T-helper 2 cell treated with Interferon-gamma antibody and Interleukin-4, amounts not matched to agents 5 μg/mL and 100 μg/mL, for 36 hours (primary cell): ENCODE measurements at places on chromosomes 5 and 9.

DNA sequence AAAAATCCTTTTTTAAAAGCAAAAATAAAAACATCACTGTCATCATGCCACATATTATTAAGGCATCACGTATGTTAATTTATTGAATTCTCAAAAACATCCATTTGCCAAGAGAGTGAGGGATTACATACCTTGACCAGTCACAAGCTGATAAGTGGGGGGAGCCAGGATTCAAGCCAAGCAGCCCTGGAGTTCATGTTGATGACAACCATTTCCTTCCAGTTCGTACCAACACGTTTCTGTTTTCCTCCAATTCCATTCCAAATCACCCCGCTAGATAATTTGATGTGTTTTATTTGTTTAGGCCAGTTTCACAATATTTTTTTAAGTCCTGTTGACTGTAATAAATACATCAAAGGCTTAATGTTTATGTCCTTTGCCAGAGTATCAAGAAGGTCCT, 53.0 kb downstream of the SLC1A3 start:
- no peak for DNase-seq

DNA sequence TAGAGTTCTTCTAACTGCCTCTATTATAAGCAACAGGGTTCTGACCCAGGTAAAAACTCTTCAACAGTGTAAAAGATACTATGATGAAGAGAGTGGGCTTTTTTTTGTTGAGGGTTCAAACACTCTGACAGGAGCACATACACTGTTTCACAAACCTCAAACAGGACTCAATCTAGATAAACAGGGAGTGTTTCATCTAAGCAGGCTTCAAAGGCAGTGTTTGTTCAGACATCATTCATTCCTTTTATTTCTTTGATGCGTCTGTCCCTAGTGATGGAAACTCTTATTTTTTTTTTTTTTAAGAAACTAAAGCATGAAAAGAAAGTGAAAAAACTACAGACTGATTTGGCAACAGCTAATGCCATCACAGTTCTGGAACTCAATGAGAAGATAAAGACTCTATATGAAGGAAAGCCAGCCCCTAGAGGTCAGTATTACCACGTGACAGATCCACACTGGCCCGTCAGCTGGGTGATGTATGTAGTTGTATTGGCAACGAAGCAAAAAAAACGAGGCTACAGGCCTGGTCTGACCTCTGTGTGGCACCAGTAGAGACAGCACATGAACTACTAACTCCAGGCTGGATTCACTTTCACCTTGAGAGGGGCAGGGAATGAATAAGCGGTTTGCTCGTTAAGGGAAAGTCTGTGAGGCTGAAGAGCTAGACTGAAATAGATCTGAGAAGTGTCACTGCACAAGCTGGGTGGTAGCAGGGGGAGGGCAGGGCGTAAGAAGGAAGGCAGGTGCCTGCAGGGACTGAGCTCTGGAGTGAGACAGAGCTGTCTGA, 172.2 kb downstream of the CCDC192 start:
- DNase-seq = peak; percentile 3

DNA sequence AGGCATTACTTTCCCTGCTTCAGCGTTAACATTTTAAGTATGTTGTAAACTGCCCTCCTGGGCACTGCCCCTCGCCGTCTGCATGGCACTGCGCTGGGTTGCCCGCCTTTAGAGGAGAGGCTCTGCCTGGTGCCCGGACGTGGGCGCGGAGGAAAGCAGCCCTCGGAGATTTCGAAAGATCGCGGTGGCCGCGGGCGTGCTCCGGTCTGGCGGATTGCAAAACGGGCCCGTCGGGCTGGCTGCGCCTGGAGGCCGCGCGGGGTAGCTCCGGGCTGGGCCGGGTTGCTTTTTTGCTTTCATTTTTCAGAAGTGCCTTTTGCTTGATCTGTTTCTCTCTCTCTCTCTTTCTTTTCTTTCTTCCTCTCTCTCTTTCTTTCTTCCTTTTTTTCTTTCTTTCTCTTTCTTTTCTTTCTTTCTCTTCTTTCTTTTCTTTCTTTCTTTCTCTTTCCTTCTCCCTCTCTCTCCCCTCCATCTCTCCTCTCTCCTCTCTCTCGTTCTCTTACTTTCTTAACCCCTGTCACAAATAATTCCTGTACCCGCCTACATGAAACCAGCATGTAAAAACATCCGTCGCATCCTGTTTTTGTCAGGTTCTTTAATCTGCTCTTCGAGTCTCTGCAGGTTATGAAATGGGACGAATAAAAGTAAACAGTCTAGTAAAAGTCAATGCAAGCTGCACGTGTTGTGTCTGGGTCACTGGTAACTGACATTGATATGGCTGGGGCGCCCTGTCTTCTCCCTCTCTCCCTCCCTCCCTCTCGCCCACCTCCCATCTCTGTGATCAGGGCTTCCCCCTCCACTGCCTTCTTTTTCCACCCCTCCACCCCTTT, 1.7 kb downstream of the FST start:
- peak; percentile 71 for DNase-seq

DNA sequence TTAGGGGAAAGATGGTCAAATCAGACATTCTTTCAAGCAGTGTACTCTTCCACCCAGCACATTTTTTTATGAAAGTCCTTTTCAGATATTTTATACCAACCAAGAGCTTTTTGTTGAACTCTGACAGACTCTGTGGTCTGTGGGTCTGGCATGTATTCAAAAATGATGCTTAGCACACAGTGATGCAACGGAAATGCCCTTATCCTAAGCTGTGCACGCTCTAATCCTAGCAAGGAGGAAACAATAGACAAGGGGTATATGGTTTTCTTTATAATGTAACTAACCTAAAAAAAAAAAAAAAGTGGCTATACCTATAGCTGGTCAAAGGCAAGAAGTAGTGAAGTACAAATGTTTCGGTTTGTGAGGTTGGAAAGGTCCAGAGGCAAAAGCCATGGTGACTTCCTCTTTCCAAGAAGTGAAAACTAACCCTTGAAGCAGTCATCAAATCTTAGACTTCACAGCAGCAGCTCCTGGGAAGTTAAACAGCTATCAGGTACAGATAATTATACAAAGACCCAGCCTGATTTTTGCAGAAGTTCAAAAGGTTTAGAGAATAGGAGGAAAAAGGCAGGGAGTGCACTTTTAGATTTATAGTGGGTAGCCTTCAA, 82.5 kb downstream of the SEMA6A start:
- DNase-seq = no peak

GRCh38 chr5:175837171-175837699, 34.1 kb upstream of the CPLX2 start:
- DNase-seq = no peak

DNA sequence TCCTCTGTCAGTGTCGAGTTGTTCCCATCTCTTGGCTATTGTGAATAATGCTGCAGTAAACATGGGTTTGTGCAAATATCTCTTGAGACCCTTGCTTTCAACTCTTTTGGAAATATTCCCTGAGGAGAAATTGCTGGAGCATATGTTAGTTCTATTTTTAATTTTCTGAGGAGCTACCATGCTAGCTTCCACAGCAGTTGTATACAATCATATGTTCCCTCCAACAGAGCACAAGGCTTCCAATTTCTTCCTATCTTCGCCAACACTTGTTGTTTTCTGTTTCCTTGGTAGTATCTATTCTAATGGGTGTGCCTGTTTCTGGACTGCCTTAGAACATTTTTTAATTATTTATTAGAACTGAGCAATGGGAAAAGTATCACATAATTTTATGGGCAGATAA, 23.6 kb upstream of the SHB start:
- no peak for DNase-seq

DNA sequence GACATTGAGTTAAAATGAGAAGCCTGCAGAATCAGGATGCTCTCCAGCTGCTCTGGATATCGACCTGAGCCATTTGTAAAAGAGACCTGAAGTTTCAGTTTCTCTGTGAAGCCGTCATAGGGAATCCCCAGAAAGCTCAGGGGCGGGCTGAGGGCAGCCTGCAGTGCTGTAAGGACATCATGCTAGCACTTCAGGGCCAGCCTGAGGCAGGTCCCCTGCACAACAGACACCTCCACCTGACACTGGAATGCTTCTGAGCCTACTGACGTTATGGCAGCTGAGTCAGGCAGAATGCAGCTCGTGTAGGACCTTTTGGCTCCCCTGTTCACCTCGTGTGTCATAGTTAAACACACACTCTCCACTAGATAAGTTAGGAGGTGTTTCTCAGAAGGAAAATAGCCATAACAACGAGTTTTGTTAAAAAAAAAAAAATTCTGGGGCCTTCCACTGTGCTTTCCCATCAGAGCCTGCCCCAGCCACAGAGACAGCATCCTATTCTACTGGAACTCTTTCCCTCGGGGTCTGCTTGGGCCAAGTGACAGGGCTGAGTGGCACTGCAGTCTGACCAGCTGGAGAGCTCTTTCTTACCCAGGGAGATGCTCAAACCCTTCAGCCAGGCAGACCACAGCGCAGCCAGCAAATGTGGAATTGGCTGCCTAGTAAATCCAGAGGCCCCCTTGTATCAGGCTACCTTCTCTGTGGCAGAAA, 354.9 kb downstream of the DIRAS2 start:
- no peak for DNase-seq

DNA sequence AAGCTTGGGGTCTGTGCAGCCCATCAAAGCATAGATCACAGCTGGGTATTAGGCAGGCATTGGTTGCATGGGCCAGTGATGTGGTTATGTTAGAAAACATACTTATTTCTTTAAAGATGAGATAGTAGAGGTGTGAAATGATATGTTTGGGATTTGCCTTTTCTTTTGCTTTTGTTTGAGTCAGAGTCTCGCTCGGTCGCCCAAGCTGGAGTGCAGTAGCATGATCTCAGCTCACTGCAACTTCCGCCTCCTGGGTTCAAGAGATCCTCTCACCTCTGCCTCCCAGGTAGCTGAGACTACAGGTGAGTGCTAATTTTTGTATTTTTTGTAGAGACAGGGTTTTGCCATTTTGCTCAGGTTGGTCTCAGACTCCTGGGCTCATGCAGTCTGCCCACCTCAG, 84.8 kb downstream of the PDE6A start:
- no peak for DNase-seq
